ENCODE measurements at places on chromosomes 16 and 17. TPM values are rescaled to one million over a fixed set of nuclear protein-coding genes. Genes with fewer than 3 reads are reported as not detected.

Gene TEX14
- not detected for total RNA-seq

Gene NHERF1
- total RNA-seq, result 45.1 TPM

Gene SLC13A2
- not detected for total RNA-seq

Gene SCGB1C2
- total RNA-seq, result not detected

GRCh38 chr17:14926526-14927122, 338.5 kb downstream of the PMP22 start:
- peak; percentile 4 for DNase-seq
